NCI-H2171 (cell line): ENCODE measurements at places on chromosomes 1 and 21.

GRCh38 chr1:71755441-71755840, 526.9 kb downstream of the NEGR1 start:
- no peak for DNase-seq

DNA sequence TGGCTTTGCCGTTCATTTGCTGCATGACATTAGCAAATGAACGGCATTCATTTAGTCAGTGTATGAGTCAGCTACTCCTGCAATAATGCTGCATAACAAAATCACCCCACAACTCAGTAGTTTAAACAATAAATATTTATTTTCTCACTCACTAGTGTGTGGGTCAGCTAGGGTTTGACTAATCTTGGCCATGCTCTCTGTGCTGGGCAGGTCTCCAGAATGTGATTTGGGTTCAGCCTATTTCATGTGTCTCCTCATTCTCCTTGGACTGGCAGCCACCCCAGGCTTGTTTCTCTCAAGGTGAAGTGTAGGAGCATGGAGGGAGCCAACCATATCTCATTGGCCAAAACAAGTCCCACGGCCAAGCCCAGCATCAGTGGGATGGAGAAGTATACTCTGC, 104.3 kb downstream of the LACTBL1 start:
- DNase-seq: no peak

GRCh38 chr1:15693371-15693770, 9.3 kb downstream of the PLEKHM2 start:
- no peak for DNase-seq

- no peak for DNase-seq
Observed at GRCh38 chr1:186781730-186782129, 47.0 kb upstream of the PLA2G4A start.

DNA sequence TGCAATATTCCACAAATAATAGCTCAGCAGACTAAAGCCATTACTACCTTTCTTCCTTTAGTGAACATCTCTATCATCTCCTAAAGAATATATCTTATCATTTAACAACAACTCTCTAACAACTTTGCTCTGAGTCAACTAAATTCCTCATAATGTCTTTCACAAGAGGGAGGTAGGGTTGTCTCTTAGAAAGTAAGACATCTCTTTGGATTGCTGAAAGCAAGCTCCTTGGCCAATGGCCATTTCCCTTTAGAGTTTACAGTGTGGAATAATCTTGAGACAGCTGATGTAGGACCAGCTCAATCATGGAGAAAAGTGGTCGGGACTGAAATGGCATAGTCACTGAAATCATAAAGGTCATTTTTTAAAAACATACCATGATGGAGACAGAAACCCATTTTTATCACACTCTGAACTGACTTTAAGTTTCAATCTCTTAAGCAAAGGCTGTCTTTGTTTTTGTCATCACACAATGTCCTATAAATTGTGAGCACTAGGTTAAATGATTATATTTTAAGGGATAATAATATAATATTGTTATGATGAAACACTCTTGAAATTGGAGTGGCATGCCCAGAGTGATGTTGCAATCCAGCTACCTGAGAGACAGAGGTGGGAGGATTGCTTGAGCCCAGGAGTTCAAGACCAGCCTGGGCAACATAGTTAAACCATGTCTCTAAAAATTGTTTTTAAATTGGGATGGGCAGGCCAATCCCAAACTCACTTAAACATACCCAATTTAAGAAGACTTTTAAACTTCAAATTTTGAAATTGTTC, 91.1 kb downstream of the SLC44A5 start:
- no peak for DNase-seq

- DNase-seq: peak; percentile 21
Observed at GRCh38 chr1:4652631-4653327, 1.6 kb upstream of the AJAP1 start.

- no peak for DNase-seq
Observed at GRCh38 chr1:19980314-19980713, 896 bp upstream of the PLA2G2A start.

DNA sequence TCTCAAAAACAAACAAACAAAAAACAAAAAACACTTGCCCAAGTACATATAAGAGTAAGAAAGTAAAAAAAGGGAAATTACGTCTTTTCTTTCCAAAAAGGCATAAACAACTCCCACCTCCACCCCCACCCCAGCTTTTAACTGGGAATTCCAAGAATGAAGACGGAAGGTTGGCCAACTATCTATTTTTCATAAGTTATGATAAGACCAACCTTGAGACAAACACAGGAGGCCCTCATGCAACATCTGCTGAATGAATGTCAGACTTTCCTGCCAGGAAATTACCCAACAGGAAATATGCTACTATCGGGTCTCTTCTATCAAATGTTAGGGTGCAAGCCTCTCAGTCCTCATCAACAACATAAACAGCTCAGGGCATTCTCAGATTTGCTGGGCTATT, 1.9 kb downstream of the BSDC1 start:
- no peak for DNase-seq

GRCh38 chr1:19981507-19982312, 2.3 kb upstream of the PLA2G2A start:
- DNase-seq: no peak

DNA sequence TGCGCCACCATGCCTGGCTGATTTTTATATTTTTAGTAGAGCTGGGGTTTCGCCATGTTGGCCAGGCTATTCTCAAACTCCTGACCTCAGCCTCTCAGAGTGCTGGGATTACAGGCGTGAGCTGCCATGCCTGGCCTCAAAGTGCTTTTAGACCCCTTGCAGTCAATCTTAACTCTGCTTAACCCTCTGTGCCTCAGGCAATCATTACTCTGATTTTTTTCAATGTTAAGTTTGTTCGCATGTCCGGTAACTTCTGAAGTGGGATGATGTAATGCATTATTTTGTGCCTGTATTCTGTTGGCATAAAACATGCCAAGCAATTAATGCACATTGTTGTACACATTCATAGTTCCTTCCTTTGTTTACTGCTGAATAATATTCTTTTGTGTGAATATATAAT, 18.6 kb downstream of the SMG7 start:
- no peak for DNase-seq

DNA sequence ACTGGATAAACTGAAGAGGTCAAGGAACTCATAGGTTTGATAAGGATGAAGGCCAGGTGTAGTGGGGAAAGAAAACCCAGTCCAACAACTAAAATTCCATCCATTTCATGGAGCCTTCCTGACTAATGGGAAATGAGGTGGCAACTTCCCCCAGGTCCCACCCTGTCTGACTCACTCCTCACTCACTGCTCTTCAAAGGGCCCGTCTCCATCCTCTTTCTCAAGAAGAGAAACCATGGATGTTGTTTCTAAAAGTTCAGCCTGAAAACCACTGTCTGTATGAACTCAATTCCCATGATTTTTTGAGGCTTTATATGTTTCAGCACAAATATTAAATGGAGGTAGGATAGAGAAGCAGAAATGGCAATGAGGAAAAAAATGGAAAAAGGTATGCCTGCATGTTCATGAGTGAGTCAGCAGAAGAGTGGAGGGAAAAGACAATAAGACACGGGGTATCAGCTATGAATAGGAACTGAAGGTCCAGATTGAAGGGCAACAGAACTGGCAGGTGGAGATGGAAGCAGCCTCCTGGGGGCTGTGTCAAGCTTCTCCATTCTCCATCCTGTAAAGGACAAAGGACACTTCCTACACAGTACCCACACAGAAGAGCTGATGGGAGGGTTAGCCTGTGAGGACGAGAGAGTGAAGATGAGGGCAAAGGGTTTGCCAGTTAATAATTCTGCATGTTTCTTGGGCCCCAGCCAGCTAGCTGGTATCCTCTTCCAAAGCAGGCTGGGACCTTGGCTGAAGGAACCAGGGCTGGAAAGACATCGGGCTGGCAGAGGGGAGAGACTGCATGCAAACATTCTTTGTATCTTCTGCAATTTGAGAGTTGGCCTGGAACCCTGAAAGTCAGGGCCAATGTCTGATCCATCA, 5.5 kb upstream of the ELOVL1 start:
- DNase-seq: no peak

- DNase-seq: peak; percentile 94
Observed at GRCh38 chr21:17512253-17513213, at the start of gene CXADR. CXADR (plus strand) TSS chr21:17513043; CDS start chr21:17513130, 87 bp downstream.

GRCh38 chr1:198701250-198701649, 62.4 kb downstream of the PTPRC start:
- DNase-seq: no peak

DNA sequence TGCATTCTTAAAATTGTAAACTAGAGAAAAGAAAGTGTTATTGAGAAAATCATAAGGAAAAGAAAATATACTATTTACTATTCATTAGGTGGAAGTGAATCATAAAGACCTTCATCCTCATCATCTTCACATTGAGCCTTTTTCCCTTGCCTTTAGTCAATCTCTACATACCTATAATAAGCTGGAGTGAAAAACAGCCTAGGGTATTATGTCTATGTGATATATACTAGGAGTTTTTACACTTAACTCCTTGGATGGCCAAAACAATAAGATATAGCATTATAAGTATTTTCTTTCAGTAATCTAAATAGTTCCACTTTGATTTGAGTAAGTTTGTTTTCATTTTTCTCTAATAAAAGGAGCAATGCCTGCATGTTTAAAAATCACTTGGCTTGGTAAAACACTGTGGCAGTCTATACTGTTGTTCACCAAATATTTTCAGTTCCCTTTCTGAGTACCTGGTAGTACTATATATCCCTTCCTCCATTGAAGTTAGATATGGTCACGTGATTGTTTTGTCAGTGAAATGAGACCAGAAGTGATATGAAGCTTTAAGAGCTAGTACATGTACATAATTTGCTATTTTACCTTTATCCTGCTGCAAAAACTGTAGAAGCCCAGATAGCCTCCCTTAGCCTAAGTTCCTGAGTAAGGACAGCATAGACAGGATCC, 78.3 kb downstream of the CLEC20A start:
- DNase-seq: no peak

DNA sequence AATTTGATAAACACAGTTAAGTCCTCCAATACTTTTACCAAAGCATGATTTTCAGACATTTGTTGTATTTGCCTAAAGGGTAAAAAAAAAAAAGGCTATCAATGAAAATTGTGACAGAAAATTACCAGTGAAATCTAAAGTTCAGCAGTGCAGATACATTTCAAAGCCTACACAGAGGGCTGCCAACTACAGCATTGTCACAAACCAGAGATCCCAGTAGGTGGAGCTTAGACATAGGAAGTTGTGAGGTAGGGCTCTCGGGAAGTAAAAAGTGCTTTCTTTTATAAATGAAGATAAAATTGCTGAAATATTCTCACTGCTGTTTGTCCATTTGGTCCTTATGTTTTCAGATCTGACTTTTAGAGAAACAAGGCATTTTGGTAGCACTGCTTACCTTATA, 123.0 kb downstream of the DYRK1A start:
- no peak for DNase-seq

DNA sequence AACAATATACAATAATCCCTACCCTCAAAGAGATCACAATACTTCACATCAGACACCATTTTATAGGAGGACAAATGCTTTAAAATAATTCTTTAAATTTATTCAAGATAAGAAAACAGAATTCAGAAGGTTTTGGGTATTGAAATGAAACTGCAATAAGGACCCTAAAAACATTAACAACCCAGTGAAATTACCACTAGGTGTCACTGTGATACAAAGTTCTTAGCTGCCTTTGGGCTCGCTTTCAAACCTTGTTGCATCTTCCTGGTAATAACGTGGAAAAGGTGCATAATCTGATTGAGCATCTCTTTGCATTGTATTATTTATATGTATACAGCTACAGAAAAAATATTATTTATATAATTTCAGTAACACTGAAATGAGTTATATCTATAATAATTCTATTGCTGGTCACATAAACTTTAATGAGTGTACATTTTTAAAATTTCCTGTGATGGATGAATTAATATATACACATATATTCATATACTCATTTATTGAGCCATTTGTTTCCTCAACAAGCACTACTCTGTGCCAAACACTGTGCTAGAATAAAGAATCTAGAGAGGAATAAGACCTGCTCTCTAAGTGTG, 185.2 kb downstream of the FAF1 start:
- peak; percentile 49 for DNase-seq

GRCh38 chr21:26138615-26139257, 31.8 kb downstream of the APP start:
- DNase-seq: no peak

DNA sequence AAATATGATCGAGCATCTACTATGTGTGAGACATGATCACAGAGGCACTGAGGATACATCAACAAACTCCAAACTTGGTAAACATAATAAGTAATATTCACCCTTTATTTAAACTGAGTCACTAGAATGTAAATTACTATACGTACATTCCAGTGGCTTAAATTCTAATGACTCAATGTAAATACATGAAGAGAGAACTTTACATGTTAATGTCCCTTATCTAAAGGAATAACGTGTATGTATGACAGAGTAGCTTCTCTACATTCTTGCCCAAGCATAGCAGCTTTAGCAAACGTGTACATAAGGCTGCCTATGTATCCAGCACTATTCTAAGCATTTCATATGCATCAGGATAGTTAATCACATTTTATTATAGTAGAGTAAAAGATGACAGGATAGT, 111.8 kb upstream of the CYYR1 start:
- no peak for DNase-seq

- no peak for DNase-seq
Observed at GRCh38 chr1:37424523-37424922, 49.9 kb upstream of the ZC3H12A start.

DNA sequence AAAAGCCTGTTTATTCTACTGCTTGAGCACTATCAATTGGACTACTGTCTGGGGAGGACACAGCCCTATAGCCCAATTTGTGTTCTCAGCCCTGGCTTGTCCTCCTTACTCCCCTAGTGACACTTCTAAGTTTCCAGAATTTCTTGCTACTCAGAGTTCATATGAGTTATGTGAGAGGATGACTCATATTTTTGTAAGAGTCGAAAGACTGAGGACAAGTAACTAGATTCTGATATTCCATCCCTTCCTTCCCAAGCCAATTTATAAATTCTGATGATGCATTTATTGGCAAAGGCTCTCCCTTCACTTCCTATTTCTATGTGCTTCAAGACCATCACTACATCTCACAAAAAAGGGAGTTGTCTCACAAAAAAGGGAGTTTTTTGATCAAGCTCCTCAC, 422.2 kb upstream of the DEPDC1 start:
- DNase-seq: no peak

DNA sequence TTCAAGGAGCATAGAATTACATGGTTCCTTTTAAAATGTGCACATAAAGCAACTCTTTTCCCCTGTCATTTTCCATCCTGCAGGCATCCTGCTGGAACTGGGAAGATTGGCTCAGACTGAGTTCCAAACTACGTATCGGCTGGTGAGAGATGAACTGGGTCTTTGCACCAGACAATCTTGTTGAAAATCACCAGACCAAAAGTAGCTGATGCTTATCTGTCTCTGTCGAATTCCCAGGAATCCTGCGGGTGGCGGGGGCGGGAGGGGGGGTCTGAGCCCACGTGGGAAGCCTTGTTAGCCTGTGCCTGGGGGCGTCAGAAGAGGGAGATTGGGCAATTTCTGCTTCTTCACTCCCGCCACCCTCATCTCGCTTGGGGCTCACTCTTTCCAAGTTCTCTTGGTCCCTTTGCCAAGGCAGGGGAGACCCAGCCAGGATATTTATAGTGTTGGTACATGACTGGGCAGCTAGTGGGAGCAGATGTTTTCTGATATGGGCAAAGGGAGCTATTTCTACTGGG, 90.1 kb upstream of the SLC25A33 start:
- no peak for DNase-seq

GRCh38 chr1:108615544-108615943, 45.3 kb downstream of the HENMT1 start:
- DNase-seq: no peak
